ENCODE measurements at places on chromosomes 13 and 19. TPM values are rescaled to one million over a fixed set of nuclear protein-coding genes. Genes with fewer than 3 reads are reported as not detected.

- no peak for DNase-seq
These were observed 7.0 kb downstream of the ZNF562 start for GRCh38 chr19:9667898-9668297.

DNA sequence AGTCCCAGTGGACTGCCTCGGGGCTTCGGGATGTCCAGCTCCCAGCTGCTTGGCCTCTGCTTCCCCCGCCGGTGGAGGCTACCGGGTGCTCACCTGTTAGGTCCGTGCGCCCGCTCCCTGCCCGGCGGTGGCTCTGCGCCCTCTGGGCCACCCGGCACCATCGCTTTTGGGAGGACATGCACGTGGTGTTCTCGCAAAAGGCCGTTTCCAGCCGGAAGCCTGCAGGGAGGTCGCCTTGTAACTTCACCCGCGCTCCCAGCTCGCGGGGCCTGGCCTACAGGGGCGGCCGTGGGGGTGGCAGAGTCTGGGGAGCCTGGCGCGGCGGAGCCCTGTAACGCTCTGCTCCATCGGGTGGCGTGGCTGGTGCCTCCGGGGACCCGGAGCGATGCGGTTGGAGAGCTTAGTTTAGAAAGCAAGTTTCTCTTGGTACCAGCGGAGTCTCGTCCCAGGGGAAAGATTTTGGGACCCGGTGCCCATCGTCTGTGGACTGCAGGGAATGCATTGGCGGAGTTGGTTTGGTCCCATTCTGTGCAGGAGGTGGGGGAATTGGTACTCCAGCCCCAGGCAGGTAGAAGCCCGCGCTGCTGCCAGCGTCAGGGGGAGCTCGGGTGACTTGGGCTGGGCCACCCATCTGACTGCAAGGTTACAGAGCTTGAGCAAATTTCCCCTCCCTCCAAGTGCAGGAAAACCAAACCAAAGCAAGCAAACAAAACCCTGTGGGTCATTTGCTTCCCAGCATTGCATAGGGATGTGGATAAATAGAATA, 673 bp downstream of the SPATA13 start:
- DNase-seq = no peak

- DNase-seq = peak; percentile 45
These were observed 854 bp downstream of the RNASEH2B start for GRCh38 chr13:50910485-50910805.

DNA sequence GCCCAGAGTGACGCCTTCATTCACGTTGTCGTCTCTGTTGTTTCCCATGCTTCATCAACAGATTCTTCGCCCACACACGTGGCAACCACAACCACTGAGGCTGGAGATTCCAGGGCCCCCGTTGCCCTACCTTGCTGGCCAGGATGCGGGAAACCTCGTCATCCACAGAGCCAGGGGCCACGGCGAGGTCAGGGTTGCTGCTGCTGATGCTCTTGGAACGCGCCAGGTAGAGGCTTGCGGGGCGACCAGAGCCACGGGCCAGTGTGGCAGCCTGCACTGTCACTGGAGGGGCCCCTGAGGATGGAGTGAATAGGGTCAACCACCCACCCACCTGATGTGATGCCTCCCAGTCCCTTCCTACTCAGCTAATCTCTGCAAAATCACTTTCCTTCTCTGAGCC, 6.3 kb upstream of the ANGPTL8 start:
- no peak for DNase-seq

- DNase-seq = no peak
These were observed 18.9 kb upstream of the KBTBD7 start for GRCh38 chr13:41213316-41213715.

- DNase-seq = no peak
These were observed 11.5 kb downstream of the CUL4A start for GRCh38 chr13:113220877-113221276.

The NPAS1 gene
- total RNA-seq = 15.1 TPM

GRCh38 chr19:34664168-34664567, 12.8 kb downstream of the SCGB2B2 start:
- DNase-seq = no peak

The CACNG6 gene
- total RNA-seq = not detected
